Right renal pelvis (tissue), 4 donors: ENCODE measurements at places on chromosomes 3 and 15.

- no peak for DNase-seq
Observed at GRCh38 chr3:99648101-99648500, 9.7 kb downstream of the COL8A1 start.

GRCh38 chr3:138433892-138434275 lies 532 bp upstream of the ESYT3 start:
- no peak for DNase-seq

GRCh38 chr3:22373182-22373581 lies 622.2 kb upstream of the ZNF385D start:
- DNase-seq = no peak

GRCh38 chr3:57832900-57833313 lies 76.8 kb downstream of the SLMAP start:
- no peak for DNase-seq

GRCh38 chr15:48304398-48304797 lies 26.8 kb upstream of the DUT start:
- no peak for DNase-seq

DNA sequence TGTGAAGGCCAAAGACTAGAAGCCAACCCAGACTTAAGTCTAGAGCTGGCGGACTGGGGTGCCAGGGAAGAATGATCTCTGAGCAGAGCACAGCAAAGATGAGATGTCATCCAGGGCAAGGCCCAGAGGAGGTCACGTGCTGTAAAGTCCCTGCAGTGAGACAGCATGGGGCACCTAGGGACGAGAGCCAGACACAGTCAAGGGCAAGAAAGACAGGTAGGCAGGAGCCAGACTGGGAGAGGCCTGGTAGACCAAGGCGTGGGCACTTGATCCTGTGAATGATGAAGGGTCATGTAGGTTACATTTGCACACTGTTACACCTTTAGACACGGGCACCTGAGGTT lies 379.7 kb upstream of the PROK2 start:
- no peak for DNase-seq

DNA sequence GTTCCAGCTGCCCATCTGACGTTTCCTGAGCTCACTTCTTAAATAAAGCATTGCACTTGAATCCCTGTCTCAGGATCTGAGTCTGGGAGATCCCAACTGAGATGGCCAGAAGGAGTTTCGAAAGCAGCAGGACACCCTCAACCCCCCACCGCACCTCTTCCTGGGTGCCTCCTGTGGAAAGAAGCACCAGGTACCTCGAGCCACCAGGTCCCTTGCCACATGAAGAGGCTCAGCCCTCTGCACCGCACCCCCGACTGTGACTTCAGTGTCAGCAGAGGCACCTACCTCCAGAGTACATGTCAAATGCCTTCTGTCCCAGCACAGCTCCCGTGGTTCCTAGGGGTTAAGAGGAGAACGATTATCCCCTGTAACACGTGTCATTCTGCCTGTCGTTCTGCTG lies 26.7 kb downstream of the FAM3D start:
- DNase-seq = no peak

DNA sequence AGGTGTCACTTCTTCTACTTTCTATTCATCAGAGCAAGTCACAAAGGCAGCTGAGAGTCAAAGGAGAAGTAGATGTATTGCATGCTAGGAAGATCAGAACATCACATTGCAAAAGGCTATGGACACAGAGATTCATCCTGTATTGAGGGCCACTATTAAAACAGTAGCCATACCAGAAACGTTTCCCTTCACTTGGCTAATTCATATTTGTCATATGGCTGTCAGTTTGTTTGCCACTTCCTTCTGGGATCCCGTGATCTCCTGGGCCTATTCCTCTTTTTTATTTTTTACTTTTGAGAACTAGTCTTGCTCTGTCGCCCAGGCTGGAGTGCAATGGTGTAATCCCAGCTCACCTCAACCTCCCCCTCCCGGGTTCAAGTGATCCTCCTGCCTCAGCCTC lies 184.0 kb upstream of the SATB1 start:
- DNase-seq = no peak

GRCh38 chr3:25531971-25532370 lies 103.9 kb downstream of the RARB start:
- no peak for DNase-seq

GRCh38 chr3:32406486-32407408 lies 15.1 kb downstream of the CMTM7 start:
- no peak for DNase-seq

DNA sequence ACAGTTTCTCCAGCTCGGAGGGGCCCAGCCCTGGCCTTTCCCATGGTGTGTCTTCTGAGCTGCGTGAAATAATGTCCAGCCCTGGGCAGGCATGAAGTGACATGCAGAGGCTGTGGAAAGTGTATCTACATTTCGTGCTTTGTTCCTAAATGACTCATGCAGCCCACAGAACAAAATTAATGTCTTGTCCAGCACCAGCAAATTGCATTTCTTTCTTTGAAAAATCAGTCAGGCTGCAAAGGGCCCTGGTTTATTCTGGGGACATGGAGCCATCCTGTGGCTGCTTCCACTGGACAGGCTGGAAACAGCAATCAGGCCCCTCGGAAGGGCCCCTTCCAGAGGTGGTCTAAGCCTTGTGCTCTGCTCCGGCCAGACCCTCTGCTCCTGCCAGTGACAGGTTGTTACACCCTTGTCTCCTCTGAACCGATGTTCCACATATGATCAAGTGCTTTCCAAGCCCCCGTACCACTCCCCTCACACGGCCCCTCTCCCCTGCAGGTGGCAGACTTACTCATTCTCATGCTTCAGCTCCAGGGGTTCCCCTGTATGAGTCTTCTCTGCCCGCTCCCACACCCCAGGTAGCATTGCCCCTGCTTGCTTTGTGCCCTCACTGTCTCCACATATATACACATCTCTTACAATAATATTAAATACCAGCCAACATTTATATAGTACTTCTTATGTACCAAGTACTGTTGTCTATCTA lies 33.7 kb downstream of the CRYGS start:
- no peak for DNase-seq

GRCh38 chr3:79497447-79498111 lies 270.2 kb downstream of the ROBO1 start:
- DNase-seq = no peak

DNA sequence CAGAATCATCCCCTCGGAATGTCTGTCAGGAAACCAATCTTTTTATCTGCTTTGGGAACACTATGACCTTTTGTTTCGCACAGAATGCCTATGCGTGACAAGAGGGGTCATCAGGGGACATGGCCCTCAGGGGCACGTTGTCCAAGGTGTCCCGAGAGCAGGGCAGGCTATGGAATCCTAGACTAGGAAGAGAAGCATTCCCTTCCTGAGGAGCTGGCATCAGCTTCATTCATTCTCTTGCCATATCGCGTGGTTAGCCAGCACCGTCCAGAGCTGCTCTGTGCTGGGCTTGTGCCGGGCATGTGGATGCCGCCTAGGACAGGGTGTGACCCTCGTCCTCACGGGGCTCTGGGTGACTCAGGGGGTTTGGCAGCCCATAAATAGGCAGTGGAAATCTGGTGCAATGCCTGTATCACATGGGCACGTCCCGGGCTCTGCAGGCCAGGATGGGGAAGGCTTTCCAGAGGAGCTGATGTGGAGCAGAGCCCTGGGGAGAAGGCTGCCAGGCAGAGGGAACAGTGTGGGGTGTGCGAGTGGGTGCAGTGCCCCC lies 117.8 kb downstream of the TMEM266 start:
- DNase-seq = no peak

GRCh38 chr3:1172644-1173043 lies 79.8 kb downstream of the CNTN6 start:
- DNase-seq = no peak

GRCh38 chr3:152961323-152961722 lies 126.4 kb downstream of the P2RY1 start:
- DNase-seq = no peak

GRCh38 chr3:4795905-4796304 lies 183.3 kb upstream of the BHLHE40 start:
- DNase-seq = no peak

DNA sequence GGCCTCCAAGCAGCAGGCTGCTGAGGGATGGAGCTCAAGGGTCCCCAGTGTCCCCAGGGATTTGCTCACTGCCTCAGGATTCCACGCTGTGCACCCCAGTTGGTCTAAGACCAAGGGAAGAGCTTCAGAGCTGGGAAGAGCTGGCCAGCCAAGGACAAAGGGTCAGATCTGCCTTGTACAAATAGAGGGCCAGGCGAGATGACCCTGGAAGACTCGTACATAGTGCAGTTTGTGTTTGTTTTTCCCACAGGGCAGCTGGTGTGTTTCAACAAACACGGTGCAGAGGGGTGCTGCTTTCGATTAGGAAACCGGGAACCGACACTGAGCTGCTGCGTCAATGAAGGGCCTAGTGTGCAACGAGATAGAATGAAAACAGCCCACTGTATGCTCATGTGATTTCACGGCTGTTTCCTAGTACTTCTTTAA lies 56.1 kb upstream of the TRPM1 start:
- DNase-seq = no peak

DNA sequence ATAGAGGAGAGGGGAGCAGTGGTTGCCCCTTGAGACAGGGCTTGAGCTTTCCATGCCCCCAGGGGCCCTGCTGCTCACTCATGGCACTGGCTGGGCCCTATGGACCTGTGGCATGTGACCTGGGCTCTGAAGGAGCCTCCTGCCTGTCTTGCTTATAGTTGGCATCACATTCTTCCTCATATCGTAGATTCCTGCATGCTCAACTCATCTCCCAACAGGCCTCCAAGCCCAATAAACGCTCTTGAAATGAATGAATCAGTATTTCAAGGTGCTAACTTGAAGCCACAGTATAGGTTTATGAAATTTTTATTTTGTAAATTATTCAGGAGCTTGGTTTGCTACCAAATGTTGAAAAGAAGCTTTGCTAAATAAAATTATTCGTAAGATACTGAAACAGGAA lies 93.3 kb upstream of the SLC7A14 start:
- no peak for DNase-seq

- DNase-seq = no peak
Observed at GRCh38 chr3:34920806-34921205, 718.5 kb upstream of the ARPP21 start.

DNA sequence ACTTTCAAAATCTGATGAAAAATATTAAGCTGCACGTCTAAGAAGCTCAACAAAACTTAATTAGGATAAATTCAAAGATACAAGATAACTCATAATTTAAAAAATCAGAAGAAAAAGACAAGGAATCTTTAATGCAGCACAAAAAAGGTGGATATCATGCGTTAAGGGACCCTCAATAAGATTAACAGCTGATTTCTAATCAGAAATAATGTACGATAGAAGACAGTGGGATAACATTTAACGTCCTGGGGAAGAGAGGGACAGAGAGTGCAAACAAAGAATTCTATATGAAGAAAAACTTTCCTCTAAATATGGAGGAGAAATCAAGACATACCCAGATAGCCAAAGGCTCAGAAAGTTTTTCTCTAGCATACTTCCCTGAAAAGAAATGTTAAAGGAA lies 519.5 kb downstream of the PYDC2 start:
- no peak for DNase-seq

DNA sequence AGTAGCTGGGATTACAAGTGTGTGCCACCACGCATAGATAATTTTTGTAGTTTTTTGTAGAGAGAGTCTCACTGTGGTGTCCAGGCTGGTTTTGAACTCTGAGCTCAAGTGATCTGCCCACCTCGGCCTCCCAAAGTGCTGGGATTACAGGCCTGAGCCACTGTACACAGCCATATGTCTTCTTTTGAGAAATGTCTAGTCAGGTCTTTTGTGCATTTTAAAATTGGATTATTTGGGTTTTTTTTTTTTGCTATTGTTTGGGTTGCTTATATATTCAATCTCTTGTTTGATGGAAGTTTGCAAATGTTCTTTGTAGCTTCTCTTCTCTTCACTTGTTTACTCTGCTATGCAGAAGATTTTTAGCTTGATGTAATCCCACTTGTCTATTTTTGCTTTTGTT lies 6.2 kb upstream of the ARPP19 start:
- DNase-seq = no peak

DNA sequence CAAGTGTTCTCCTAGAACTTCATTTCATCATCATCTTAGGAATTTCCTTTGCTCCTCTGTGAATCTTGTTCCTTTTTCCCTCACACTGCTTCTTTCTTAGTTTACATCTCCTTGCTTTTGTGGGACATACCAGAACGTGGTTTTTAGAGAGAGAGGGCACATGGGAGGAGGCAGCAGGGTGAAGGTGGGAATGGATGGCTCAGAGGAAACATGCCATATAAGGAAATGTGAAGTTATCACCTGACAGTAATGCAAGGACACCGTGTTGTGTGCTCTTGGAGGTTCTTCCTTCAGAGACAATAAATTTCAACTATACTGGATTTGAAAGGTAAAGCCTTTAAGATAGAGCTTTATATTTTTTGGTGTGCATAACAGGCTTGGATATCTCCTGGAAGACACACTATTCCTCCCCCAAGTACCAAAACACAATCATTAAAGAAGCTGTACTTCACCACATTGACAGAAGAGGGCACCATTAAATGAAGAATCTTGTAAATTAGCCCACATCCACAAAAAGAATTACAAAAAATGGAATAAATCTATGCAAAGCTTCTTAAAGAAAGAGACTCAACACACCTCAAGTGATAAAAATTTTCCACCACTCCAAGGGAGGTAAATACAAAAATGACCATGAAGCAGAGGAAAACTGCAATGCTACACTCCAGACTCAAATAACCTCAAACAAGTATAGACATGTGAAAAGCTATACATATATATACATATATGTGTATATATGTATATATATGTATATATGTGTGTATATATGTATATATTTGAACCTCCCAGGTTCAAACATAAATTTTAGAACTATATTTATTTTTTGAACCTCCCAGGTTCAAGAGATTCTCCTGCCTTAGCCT lies 26.1 kb downstream of the RPL39L start:
- DNase-seq = no peak

DNA sequence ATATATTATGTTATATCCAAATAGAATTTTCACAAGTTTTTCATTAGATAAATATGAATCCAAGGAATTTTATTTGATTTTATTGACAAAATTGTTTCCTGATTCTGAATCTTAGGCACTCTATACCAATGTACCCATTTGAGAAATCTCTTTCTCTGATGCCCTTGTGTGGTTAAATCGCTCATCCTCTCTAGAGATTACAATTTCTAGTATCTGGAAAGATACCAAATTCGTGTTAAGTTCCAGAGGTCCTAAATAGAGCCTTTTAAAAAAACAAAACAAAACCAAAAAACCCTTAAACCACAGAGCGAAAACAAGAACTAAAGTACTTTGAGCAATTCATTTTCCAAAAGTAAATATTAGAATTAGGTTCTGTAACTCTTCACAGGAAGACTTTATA lies 20.0 kb downstream of the SATB1 start:
- no peak for DNase-seq

- DNase-seq = no peak
Observed at GRCh38 chr3:126995254-126995780, 12.4 kb downstream of the PLXNA1 start.
